ENCODE measurements at places on chromosomes 12 and 14. TPM values are rescaled to one million over a fixed set of nuclear protein-coding genes. Genes with fewer than 3 reads are reported as not detected.

The PLEKHG7 gene
- total RNA-seq: 0.37 TPM

The SP1 gene
- total RNA-seq: 60.5 TPM

The NRL gene
- 0.85 TPM for total RNA-seq

The CCDC60 gene
- 5.6 TPM for total RNA-seq

The C1RL gene
- 20.6 TPM for total RNA-seq

The PLEKHD1 gene
- total RNA-seq: 0.11 TPM

The PPM1H gene
- 6.5 TPM for total RNA-seq

The PMCH gene
- total RNA-seq: not detected

The SLCO1B3 gene
- total RNA-seq: not detected

The SDR9C7 gene
- total RNA-seq: not detected

The SRRM4 gene
- 0.42 TPM for total RNA-seq

- DNase-seq: no peak
Observed at GRCh38 chr12:90029317-90029716, 320.7 kb upstream of the ATP2B1 start.

GRCh38 chr12:50922820-50923219, 29.5 kb upstream of the HIGD1C start:
- DNase-seq: no peak

GRCh38 chr12:106122004-106122403, 16.8 kb downstream of the NUAK1 start:
- no peak for DNase-seq

DNA sequence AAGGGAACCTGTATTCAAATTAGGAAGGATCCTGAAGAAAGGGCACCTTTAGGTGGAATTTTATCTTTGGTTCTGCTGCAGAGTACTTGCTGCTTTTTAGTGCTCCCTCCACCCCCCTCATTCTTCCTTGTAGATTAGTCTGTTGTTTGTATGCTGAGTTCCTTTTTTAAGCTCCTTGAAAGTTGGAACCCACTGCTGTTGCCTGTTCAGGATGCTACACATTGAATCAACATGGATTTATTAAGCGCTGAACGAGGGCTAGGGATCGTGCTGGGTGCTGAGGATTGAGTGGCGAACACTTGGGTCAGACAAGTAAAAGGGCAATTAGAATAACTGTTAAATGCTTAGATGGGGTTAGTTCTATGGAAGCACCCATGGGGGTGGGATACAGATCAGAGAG, 884 bp upstream of the AMN1 start:
- no peak for DNase-seq

- no peak for DNase-seq
Observed at GRCh38 chr14:62062645-62063044, 300.4 kb downstream of the SNAPC1 start.

DNA sequence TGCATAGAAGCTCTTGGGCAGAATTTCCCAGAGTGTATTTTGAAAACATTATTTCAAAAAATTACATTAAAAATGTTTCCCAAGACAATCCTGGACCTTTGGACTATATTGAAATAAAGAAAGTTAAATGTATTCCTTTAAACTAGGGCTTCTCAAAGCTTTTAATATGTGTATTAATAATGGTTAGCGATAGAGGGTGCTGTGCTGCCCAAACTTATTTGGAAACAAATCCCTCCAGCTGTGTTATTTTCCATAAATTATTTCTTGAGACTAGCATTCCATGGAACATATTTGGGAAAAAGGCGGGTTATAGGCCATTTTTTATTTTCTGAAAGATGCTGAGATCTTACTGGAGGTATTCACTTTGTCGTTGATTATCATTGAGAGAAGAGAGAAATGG, 397.8 kb upstream of the MIS18BP1 start:
- DNase-seq: no peak

GRCh38 chr12:109346920-109347319, 780 bp upstream of the MYO1H start:
- DNase-seq: no peak

DNA sequence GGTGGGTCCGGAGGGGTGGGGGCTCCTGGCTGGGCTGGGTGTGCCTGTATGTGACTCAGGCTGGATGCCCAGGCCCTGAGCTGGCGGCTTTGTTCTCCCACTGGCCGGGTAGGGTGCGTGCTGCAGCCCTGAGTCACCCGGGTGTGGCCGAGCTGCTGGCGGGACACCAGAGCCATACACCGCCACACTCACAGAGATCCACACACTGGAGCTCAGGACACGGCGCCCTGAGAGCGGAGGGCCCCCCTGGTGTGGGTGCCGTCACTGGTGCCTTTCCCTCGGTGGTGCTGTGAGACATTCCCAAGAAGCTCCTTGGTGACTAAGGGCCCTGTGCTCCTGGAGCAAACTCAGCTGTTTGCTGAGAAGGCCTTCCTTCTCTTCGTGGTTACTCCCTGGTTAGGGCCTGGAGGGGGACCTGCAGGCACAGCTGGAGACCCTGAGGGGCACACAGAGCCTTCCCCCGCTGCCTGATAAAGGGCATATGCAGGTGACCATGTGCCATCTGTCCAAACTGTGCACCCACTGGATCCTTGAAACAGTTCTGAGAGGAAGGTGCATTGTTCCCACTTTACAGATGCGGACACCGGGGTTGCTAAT, 44.3 kb downstream of the KRT80 start:
- peak; percentile 73 for DNase-seq

- no peak for DNase-seq
Observed at GRCh38 chr14:56555921-56556570, 23.6 kb upstream of the TMEM260 start.

DNA sequence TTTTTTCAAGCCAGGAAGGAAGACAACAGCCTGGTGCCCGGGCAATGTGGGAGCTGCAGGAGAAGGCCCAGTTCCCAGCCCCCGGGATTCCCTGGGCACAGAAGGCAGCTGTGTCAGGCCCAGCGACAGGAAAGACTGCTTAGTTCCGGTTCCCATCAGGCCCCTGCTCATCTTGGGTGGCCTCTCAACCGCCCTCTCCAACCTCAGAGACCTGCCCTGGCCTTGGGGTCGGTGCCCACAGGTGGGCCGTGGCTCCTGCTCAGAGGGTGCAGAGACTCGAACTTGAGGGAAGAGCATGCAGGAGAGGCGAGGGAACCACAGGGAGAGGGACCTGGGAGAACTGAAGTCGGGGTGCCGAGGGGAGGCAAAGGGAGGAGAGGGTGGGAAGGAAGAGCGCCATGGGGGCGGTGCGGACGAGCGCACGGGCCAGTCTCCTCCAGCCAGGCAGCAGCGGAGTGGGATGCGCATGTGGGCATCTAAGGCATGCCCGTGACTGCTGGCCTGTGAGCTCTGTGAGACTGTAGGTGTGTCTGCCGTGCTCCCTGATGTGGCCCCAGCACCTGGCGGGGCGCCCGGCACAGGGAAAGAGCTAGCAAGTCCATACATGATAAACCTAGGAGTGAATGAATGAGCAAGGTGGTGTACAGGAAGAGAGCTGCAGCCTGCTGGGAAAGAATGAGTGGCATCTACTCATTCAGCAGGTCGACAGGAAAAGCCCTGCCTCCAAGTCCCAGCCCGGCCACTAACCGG, 42.7 kb downstream of the SSH1 start:
- DNase-seq: no peak

DNA sequence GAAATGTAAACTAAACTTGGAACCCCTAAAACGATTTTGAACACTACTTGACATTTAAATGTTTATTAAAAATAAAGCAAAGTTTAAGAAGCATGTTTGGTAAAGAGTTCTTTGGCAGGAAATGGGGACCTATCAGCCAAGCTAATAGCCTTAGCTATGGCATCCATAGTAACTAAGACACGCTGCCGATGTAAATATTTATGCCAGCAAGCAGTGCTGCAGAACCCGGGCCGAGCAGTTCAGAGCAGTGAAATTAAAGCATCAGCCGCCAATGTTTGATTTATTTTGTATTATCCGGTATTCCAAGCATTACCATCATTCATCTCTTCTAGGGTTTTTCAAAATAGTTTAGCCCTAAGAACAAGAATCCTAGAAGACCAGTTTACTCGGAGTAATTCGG, 61.6 kb downstream of the PPP2R5C start:
- DNase-seq: no peak

DNA sequence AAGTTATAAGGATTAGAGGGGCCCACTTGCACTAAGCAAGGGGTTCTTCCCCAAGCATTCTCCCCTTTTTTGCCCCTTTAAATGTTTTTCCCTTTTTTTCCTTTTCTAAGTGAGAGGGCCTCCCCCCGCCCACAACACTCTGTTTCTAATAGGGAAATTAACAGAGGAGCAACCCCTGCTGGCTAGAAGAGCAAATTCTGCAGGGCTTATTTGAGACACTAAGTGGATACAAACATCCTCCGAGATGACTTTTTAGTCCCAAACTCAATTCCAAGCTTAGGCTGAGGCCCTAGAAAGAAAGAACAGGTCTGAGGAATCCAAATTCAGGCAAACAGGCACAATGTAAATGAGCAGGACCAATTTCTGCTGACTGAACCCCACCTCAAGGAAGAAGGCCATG, 138.9 kb downstream of the GPR65 start:
- DNase-seq: no peak

DNA sequence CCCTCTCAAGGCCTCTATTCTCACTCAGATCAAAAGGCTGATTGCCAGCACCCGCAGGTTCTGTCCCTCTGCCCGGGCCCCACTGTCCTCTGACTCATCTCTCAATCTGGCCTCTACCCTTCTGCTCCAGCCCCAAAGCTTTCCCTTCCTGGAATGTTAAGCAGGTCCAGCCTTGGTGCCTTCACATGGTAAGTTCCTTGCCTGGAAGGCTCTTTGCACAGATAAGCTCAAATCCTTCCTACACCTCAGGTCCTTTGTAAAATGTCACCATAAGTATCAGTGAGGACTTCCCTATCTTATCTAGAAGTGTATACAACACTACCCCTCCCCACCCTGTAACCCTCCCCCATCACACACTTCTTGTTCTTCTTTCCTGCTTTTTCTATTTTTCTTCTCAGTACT, 22.2 kb downstream of the LPCAT3 start:
- no peak for DNase-seq

DNA sequence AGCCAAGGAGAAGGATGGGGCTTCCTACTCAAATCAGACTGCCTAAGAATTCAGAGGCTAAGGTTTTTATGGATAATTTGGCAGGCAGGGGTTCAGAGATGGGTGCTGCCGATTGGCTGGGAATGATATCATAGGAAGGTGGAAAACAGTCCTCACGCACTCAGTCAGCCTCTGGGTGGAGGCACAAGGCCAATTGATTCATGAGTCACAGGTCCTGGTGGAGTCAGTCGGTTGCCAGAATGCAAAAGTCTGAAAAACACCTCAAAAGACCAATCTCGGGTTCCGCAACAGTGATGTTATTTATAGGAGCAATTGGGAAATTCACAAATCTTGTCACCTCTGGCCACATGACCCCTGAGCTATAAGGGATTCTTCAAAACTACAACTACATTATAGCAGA, 105.5 kb downstream of the GXYLT1 start:
- DNase-seq: no peak

- DNase-seq: no peak
Observed at GRCh38 chr14:77822307-77822706, 22.4 kb downstream of the ADCK1 start.

GRCh38 chr14:105850853-105851581, 324.6 kb downstream of the TMEM121 start:
- no peak for DNase-seq

Measured in urinary bladder (tissue), 4 donors.